ENCODE measurements at places on chromosomes 12 and 14.

GRCh38 chr12:112439769-112440168 lies 21.0 kb downstream of the PTPN11 start:
- no peak for DNase-seq

- DNase-seq, result no peak
Observed at GRCh38 chr12:67202678-67203012, 66.5 kb upstream of the CAND1 start.

GRCh38 chr12:4151362-4152121 lies 122.0 kb upstream of the CCND2 start:
- no peak for DNase-seq

DNA sequence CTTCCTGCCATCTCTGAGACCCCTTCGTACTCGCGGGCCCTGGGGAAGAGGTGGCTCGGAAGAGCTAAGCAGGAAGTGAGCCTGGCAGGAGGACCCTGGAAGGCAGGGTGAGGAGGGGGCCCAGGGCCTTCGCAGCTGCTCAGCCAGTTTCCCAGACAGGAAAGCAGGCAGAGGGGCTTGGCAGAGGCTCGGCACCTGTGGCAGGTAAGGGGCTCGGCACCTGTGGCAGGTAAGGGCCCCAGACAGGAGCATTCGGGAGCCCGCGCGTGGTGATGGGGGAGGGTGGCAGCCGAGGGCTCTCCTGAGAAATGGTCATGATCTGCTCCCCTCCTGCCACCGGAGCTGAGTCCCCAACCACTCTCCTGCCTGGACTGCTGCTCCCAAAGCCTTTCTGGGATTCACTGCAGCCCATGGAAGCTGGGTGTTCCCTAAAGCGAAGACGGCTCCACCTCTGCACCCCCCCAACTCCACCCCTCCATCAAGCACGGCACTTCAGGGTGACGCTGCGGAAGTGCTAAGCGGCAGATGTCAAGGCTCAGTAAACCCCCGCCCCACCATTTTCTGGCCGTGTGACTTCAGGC lies 63.2 kb downstream of the PRIMA1 start:
- DNase-seq, result no peak

GRCh38 chr12:22882559-22882958 lies 257.6 kb downstream of the ETNK1 start:
- DNase-seq, result no peak

DNA sequence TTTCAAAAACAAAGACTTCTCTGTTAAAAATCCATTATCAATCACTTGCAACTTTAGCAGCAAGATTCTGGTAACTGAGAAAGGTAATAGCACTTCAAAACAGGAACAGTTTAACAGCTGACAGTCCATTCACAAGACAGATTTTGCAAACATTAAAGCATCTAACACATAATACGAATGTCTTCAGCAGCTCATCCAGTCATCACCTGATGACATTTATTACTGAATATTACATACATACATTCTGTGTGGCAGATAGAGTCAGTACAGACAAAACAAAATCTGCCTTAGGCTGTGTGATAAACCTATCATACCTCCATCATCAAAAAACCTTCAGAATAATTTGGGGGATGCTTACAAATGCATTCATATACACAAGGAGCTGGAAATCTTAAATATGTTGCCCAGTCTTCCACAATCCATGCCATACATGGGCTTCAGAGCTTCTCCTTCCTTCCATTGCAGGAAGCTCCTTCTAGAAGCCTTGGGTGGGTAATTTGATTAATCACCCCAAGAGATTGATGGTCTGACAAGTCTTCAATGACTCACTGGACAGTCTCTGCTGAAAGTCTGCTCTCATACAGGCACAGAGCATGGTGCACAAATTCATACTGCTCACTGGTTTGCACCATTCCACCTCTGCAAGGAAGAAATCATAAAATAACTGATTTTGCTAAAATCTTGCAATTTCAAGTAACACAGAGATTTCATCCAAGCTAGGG lies 1.6 kb upstream of the PTPRB start:
- no peak for DNase-seq

DNA sequence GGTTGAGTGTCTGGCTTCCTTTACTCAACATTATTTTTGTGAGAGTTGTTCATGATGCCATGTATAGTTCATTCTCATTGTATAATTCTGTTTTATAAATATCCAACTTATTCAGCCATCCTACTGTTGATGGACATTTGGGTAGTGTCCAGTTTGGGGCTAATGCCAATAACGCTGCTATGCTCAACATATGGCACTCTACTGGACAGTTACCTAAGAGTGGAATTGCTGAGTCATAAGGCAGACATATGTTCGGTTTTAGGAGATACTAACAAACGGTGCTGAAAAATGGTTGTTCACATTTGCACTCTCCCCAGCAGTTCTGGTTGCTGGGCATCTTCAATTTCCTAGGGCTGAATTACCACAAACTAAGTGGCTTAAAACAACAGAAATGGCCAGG lies 28.7 kb upstream of the P2RX4 start:
- no peak for DNase-seq

DNA sequence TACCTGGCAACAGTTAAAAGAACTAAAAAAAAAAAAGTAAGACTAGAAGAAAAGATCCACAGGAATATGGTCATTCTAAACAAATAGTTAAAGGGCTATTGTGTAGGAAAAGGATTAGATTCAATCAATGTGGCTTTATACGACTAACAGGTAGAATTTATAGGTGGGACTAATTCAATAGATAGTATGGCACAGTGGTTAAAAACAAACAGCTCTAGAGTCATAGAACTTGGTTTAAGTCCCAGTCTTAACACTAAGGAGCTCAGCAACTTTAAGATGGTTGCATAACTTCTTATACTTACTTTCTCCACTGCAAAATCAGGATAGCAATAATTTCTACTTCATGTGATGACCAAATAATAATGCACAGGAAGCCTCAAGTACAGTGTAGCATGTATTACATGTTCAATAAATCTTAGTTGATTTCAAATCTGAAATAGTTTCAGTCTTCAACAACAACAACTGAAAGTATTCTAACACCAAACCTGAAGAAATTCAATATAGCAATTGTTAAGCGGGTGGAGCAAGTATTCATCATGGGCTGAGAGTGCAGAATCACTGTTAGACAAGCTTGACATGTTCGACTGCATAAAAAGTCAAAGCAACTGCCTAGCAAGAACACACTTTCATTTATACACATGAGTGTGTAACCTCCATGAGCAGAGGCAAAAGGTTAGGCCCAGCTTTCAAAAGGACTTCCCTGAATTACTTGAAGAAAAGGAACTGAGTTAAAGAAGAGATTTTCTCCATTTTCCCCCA lies 50.4 kb downstream of the ITPR2 start:
- no peak for DNase-seq

- no peak for DNase-seq
Observed at GRCh38 chr14:68937471-68938270, 41.4 kb downstream of the ACTN1 start.

DNA sequence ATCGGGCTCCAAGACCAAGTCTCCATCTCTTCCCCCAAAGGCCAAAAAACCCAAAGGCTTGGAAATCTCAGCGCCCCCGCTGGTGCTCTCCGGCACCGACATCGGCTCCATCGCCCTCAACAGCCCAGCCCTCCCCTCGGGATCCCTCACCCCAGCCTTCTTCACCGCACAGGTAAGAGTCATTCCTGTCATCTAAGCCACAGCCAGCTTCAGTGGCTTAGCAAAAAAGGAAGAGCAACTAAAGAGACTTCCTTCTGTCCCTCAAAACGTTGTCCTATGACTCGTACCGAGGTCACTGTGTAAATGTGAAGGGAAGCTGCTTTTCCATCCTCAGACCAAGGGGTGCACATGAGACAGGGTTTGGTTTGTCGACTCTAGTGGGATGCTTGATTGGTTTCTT lies 53.4 kb downstream of the ELK3 start:
- DNase-seq, result no peak

GRCh38 chr14:100156776-100157175 lies 2.7 kb downstream of the DEGS2 start:
- DNase-seq, result no peak

DNA sequence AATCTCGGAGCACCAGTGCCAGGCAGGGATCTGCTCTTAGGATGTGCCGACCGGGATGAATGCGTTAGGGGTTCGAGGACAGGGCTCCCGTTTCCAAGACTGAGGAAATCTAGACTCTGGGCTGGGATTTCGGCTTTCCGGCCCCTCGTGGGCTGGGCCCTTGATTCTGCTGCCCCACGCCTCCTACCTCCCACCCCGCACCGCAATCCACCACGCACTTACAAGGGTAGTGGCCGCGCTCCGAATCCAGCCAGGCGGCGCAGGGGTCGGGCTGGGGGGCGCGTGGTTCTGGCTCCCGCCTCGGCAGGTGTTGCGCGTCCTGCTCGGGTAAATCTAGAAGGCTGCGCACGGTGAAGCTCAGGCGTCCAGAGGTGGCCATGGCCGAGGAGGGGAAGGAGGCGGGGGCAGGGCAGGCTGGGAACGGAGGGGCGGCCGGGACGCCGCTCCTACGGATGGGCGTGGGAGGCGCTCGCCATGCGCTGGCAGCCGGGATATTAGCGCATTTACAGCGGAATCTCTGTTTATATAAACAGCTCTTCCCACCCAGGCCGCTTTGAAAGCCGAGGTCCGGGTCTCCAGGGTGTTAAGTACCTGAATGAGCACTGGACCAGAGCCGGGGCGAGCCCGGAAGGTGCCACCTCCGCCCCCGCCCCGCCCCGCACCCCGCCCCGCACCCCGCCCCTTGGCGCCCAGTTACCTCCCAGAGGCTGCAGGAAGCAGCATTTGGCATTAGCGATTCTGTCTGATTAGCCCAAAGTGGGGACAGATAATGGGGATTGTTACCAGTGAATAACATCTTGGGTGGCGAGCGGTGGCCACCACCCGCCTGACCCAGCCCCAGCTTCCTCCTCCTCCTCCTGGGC lies at the start of gene NKX2-8:
TSS of gene NKX2-8 (minus strand) at position 604 of the 863 bp plus-strand sequence. CDS start at position 379, 225 bp downstream.
- DNase-seq, result no peak

GRCh38 chr12:116339062-116339461 lies 61.6 kb upstream of the MED13L start:
- DNase-seq, result no peak

- no peak for DNase-seq
Observed at GRCh38 chr12:17206553-17206952, 600.6 kb upstream of the LMO3 start.

- no peak for DNase-seq
Observed at GRCh38 chr14:54812617-54813016, 90.0 kb downstream of the GCH1 start.

GRCh38 chr12:105775343-105775742 lies 363.4 kb downstream of the NUAK1 start:
- no peak for DNase-seq

- no peak for DNase-seq
Observed at GRCh38 chr14:68678471-68678870, 114.4 kb downstream of the ZFP36L1 start.

- DNase-seq, result no peak
Observed at GRCh38 chr14:31660191-31660590, 99.0 kb downstream of the NUBPL start.

GRCh38 chr12:95237315-95237714 lies 19.7 kb downstream of the VEZT start:
- no peak for DNase-seq

DNA sequence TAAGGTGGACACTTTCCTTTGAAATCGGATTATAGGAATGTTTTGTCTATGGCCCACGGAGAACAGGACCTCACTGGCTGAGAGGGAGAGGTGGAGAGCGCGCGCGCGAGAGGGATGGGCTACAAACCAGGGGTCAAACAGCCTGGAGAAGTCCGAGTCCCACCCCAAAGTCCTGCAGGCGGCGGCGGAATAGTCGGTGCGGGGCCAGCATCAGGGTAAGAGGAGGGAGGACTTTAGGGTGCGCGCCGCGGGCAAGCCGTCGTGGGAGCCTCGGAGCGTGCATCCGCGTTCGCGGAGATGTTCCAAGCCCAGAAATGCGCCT lies 3.3 kb upstream of the HOXC8 start:
- DNase-seq, result no peak

GRCh38 chr14:75917322-75917945 lies 64.4 kb downstream of the TGFB3 start:
- DNase-seq, result no peak

DNA sequence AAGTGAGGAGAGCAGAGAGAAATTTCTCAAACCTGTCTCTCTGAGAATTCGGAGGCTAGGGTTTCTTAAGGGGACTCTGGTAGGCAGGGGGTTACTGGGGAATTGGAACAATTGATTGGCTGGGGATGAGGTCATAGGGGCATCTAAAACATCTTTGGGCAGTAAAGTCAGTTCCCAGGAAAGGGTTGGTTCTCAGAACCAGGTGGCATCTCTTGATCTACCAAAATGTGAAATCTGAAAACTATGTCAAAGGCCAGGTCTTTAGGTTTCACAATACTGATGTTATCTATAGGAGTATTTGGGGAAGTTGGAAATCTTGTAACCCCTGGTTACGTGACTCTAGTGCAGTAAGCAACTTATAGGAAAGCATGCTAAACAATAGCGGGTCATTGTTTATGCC lies 6.9 kb downstream of the C12orf75 start:
- DNase-seq, result no peak

GRCh38 chr14:68690089-68690958 lies 102.5 kb downstream of the ZFP36L1 start:
- no peak for DNase-seq

DNA sequence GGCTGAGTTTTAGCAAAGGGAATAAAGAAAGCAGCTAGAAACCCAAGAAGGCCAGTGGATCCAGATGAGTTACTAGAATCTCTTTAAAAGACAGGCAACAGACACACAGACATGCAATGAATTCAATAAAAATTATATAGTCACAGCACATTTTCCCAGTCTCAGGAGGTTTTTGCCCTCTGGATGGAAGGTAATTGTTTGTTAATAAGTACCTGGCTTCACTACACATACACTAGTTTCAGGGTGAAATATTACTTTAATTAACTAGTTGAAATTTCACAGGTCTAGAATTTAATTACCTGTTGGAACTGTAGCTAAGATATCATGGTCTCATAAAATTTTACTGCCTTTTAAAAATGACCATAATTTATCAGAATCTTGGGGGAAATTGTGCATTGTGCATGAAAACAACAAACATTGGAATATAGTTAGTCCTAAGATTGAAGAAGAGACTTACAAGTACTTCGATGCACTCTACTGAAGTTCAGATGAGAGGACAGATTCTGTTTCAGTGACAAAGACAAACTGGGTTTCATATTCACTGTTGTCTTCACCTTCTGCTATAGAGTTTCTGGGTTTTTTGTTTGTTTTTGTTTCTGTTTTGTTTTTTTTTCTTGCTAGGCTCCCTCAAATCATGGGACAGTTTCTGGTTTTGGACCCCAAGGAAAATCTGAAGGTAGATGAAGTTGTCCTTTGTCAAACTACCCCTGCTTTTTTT lies 277.0 kb upstream of the GARIN6 start:
- no peak for DNase-seq
